Left renal pelvis (tissue), 4 donors: ENCODE measurements at places on chromosomes 16 and 17. TPM values are rescaled to one million over a fixed set of nuclear protein-coding genes. Genes with fewer than 3 reads are reported as not detected.

KRTAP16-1 gene
- not detected for polyA plus RNA-seq

CCT6B gene
- polyA plus RNA-seq, result 5.1 TPM

CDH1 gene
- polyA plus RNA-seq, result 101 TPM

JMJD8 gene
- 65.0 TPM for polyA plus RNA-seq

BEAN1 gene
- polyA plus RNA-seq, result 1.2 TPM

PRDM7 gene
- 0.13 TPM for polyA plus RNA-seq

ZP2 gene
- 0.10 TPM for polyA plus RNA-seq

ALOX12B gene
- 0.54 TPM for polyA plus RNA-seq

PDIA2 gene
- 0.46 TPM for polyA plus RNA-seq
